ENCODE measurements at places on chromosomes 3 and 15.

GRCh38 chr15:89429023-89429422, 67.4 kb downstream of the RHCG start:
- DNase-seq, result no peak
- no peaks in the 10 kb centered on the region for H3K36me3 ChIP-seq
- H3K27me3 ChIP-seq, result peaks cover 35% of the 10 kb centered on the region
- H3K4me3 ChIP-seq, result no peak overlapping the region

GRCh38 chr3:102790747-102791325, 356.0 kb downstream of the ZPLD1 start:
- no peak for DNase-seq
- no peaks in the 10 kb centered on the region for H3K36me3 ChIP-seq
- no peak overlapping the region for H3K4me3 ChIP-seq
- H3K4me1 ChIP-seq, result no peaks in the 10 kb centered on the region
- no peak overlapping the region for H3K27ac ChIP-seq

DNA sequence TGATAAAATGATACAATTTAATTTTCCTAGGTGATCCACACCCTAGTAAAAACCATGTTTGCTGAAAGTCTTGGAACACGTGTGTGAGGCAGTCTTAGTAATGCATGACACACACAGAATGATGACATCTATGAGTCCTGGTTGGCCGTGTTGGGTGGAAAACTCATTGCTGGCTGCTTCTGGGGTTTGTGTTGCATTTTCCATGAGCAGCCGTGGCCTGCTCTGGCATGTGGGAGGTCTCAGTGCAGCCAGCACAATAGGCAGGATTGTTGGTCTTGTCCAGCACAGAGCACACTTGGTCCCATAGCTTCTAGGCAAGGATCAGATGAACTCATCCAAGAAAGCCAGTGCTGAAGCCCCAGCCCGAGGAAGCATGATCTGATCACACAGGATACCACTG, 172.8 kb upstream of the UBE3A start:
- H3K4me3 ChIP-seq, result no peak overlapping the region
- no peaks in the 10 kb centered on the region for H3K27me3 ChIP-seq
- no peaks in the 10 kb centered on the region for H3K4me1 ChIP-seq

- no peaks in the 10 kb centered on the region for H3K27me3 ChIP-seq
- H3K4me1 ChIP-seq, result peaks cover 4% of the 10 kb centered on the region
- no peak overlapping the region for H3K4me3 ChIP-seq
- no peak for DNase-seq
- no peaks in the 10 kb centered on the region for H3K36me3 ChIP-seq
Measured at GRCh38 chr3:25897019-25897418, 107.1 kb downstream of the OXSM start.

DNA sequence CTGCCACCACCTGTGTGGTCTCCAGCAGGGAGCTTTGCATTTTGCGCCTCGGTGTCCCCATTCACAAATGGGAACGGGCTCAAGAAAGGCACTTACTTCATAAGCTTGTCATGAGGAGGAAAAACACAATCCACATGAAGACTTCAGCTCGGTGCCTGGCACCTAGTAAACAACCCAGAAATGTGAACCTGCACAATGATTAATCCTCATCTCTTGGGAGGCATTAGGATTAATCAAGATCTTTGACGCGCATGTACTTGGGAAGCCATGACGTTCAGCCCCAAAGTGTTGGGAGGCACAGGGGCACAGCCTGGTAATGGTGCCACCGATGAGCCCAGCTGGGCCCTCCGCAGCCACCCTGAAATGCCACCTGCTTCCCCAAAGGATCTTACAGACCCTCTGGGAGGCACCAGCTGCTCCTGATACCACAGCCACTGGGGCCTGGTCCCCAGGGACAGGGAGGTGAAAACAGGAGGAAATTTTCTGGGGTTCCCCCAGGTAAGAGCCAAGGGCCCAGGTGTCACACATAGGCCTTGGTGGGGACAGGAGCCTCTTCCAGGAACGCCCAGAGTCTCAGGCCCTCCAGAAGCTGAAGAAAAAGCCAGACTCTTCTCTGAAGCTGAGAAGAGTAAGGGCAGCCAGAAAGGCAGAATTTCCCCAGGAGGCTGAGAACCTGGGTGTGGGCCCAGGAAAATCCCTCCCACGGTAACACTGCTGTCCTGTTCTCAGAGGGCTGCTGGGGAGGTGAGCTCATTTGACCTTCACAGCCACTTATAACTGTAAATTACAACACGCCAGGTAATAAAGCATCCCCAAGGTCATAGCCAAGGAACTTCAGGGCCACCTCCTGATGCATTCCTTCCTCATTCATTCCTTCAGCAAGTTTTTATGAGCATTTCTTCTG, 507.5 kb downstream of the SHQ1 start:
- DNase-seq, result no peak
- H3K36me3 ChIP-seq, result no peaks in the 10 kb centered on the region
- no peak overlapping the region for H3K4me3 ChIP-seq
- no peak overlapping the region for H3K27ac ChIP-seq

DNA sequence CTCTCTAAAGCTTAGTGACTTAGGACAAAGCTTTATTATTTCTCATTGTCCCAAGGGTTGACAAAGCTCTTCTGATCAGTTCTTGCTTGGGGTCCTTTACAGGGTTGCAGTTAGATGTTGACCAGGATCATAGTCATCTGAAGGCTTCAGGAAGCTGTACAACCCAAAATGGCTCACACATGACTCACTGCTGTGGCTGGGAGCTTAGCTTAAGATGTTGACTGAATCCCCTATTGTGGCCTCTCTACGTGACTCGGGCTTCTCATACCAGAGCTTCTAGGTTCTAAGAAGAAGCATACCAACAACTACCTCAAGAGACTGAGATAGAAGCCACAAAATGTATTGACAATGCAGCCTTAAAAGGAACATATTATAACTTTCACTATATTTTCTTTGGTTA, 569.6 kb upstream of the ROBO2 start:
- no peak overlapping the region for H3K27ac ChIP-seq
- no peak overlapping the region for H3K4me3 ChIP-seq
- no peaks in the 10 kb centered on the region for H3K36me3 ChIP-seq
- DNase-seq, result no peak
